ENCODE measurements at places on chromosomes 1 and 21.

DNA sequence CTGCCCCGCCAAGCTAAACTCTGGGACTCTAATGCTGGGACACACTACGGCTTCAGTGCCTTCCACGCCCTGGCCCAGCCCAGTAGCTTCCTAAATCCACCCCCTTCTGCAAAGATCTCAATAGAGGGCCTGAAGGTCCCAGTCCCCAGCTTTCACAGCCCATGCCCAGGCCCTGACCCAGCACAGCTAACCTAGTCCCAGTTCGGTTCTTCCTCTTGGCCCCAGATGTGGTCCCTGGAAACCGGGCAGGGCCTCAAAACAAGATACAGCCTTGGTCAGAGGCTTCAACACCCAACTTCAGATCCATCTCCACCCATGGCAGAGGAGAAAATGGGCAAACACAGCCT is 646 bp upstream of the PDZK1IP1 start:
- no peak for DNase-seq

DNA sequence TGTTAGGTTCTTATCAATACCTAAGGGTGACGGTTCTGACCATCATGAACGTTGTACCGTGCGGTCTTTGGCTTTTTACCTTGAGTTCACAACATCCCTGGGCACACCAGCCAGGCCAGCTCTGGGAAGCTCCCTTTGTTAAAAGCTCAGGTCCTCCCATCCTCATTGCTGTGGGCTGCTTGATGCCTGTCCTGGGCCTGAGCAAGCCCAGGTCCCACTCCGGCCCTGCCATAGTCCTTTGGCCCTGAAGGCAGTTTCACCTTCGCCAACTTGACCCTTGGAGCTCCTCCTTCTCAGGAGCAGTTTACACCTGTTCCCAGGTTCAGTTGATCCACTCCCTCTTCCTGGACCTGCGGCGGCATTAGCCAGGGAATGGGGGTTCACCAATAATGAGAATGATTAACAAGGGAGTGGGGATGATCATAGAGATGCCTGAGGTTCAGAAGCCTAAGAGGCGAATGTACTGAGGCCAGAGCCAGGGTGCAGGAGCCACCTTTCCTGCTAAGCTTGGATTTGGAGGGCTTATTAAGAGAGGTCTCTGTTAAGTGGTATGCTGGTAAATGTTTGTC is 40.2 kb downstream of the DHCR24 start:
- no peak for DNase-seq

- DNase-seq = no peak
Measured at GRCh38 chr1:202144402-202145067, at the start of gene ARL8A. Gene ARL8A (minus strand): TSS chr1:202144737. CDS start chr1:202144572, 165 bp downstream.

GRCh38 chr1:167500283-167500860 is 18.0 kb downstream of the CD247 start:
- DNase-seq = no peak

DNA sequence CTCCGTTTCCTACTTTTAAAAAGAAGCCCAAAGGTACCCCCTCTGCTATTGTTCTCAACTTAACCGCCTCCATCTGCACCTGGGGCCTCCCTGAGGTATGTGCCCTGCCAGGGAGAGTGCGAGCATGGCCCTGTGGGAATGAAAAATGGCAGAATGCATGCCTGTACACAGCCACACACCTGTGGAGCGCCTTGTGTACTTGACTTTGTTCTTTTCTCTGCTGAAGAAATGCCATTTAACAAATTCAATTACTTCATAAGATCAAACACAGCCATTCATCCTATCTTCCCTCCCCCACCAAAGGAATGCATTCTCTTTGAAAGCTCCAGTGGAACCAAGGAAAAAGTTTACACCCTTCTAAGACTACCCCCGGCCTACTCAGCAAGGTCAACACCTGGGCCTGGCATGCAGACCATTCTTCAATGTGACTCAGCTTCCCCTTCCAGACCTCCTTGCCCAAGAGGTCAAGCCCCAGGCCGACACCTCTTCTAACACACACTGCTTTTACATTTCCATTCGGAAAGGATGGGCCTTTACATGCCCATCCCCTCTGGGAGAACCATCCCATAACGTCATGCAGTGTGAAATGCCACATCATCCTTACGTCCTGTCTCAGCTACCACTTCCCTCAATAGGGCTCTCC is 123.7 kb downstream of the SMYD2 start:
- DNase-seq = no peak

GRCh38 chr1:202613571-202613970 is 96.7 kb downstream of the SYT2 start:
- DNase-seq = no peak

DNA sequence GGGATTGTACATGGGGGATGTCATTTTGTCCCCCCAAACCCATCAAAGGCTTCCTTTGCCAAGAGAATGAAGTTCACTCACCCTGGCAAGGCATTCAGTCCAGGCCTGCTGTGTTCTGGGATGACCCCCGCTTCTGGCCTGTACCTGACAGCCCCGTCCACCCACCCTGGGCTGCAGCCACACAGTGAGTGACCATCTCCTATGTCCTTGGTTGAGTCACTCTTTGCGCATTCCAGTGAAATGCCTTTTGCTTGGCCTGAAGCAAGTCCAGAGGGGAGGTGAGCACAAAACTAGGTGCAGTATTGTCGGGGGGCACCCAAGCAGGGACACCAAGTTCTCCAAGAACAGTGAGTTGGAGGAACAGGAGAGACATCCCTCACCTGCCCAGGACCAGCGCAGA is 10.2 kb downstream of the TMPRSS3 start:
- no peak for DNase-seq

GRCh38 chr1:157966031-157966537 is 27.4 kb upstream of the KIRREL1 start:
- no peak for DNase-seq

All from omental fat pad (tissue), 4 donors.